T-helper 17 cell (primary cell): ENCODE measurements at places on chromosomes 13 and 19. TPM values are rescaled to one million over a fixed set of nuclear protein-coding genes. Genes with fewer than 3 reads are reported as not detected.

The SIGLEC8 gene
- total RNA-seq, result not detected

The KLF1 gene
- not detected for total RNA-seq

The ELSPBP1 gene
- not detected for total RNA-seq

DNA sequence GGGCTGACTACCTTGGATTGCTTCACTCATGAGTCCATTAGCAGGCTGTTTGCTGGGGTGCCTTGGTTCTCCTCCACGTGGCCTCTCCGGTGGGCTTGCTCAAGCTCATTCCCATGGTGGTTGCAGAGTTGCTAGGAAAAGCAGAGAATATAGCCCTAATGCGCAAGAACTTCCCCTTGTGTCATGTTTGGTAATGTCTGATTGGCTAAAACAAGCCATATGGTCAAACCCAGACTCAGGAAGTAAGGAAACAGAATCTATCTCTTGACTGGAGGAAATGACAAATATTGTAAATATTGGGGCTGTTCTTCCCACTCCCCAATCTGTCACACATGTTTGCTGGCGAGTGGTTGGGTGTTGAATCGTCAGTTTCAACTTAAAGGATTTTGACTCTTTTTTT lies 12.1 kb downstream of the NFILZ start:
- H3K36me3 ChIP-seq, result peaks cover 3% of the 10 kb centered on the region
- no peak for DNase-seq
- no peak overlapping the region for H3K4me3 ChIP-seq
- H3K27ac ChIP-seq, result no peak overlapping the region

DNA sequence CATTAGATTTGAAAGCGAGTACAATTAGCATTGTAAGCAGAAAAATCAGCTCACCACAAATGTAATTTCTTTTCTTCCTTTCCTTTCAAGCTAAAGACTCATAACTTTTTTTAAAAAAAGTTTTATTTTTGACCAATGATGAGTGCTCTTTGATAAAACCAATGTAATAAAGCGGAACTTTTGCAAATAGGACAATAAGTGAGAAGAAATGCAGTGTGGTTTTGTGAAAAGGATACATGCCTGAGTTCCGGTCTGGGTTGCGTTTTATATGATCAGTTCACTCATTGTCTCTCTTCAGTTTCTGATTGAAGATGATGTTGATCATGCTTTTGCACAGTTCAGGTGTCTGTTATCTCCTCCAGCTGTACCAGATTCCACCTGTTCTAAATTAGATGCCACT lies 274.4 kb downstream of the KLF12 start:
- peak overlapping the region; percentile 94 for H3K27ac ChIP-seq
- H3K4me1 ChIP-seq, result peaks cover 40% of the 10 kb centered on the region
- H3K36me3 ChIP-seq, result no peaks in the 10 kb centered on the region

- H3K4me1 ChIP-seq, result peaks cover 2% of the 10 kb centered on the region
- no peaks in the 10 kb centered on the region for H3K36me3 ChIP-seq
- H3K4me3 ChIP-seq, result no peak overlapping the region
- DNase-seq, result no peak
- no peaks in the 10 kb centered on the region for H3K27me3 ChIP-seq
These were observed 87.6 kb downstream of the ZNF429 start for GRCh38 chr19:21593008-21593481.
